ENCODE measurements at places on chromosomes 5 and 9.

DNA sequence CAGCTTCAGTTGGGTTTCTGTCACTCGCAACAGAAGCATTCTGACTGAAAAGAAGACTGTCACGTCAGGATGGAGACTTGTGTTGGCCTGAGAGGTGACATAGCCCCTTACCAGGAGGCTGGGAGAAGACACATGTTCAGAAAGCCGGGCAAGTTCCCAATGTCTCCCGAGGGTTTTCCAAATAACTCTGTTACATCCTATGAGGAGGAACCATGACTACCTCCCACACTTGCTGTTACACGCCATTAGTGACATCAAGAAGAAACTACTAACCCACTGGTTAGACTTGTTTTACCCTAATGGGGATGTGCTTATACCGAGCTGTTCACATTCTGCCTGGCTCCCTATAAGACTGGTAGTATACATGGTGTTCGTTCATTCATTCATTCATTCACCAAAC, 33.3 kb downstream of the SH3PXD2B start:
- no peak for DNase-seq

DNA sequence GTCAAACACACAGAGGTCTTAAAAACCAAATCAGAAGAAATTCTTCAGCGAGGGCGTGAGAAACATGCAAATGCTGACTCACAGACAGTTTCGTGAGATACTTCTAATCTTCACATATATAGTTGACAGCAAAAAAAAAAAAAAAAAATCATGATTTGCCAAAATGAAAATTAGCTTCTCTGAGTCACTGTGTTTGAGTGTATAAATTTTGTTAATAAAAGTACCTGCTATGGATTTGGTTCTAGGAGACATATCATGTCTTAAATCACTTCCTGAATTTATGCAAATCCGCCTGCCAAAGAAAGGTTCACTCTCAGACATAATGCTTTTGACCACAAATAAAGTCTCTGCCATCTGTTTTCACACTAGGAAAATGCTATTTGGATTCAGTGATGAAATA, 114.3 kb downstream of the SLC1A3 start:
- DNase-seq: no peak

DNA sequence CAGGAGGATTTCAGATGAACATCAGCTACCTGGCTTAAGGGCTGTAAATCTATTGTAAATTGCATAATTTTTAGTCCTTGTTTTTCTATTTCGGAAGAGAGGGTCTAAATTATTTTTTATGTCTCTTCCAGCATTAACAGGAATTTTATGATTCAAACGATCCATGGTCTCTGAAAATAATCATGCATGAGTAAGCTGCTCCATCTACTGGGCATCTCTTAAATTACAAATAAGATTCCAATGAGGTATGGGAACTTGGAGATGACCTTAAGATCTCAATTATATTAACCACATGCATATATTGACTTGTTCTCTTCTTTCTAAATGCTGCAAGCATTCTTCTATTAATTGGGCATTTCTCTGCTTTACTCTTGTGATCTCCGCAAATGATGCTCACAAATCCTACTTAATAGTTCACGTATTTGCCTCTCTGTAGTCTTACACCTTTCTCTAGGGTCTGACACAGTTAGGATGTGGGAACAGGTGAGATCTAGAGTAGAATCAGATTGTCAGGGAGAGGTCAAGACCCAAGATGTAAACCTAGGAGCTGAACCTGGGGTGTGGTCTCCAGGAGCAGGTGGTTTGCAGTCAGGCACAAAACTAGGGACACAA, 86.9 kb downstream of the NUDT12 start:
- DNase-seq: no peak

DNA sequence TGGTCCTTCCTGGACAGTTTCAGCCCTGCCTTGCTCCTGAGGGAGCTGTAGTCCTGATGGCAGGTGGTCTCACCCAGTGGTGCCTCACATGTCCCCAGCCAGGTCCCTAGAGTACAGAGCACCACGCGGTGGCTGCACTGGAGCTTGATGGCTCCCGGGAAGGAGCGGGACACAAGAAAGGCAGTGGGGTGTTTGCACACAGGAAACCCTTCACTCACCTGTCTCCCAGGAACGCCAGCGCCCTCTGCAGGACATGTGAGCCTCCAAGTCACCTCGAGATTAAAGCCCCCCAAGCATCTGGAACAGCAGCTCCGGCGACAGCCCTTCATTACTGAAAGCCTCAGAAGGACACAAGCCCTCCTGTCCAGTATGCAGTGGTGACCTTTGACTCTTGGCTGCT, 19.9 kb upstream of the TMEM250 start:
- DNase-seq: no peak

GRCh38 chr5:110099572-110099971, 409.8 kb downstream of the MAN2A1 start:
- no peak for DNase-seq

GRCh38 chr5:113142186-113142585, 165.6 kb downstream of the DCP2 start:
- DNase-seq: no peak

DNA sequence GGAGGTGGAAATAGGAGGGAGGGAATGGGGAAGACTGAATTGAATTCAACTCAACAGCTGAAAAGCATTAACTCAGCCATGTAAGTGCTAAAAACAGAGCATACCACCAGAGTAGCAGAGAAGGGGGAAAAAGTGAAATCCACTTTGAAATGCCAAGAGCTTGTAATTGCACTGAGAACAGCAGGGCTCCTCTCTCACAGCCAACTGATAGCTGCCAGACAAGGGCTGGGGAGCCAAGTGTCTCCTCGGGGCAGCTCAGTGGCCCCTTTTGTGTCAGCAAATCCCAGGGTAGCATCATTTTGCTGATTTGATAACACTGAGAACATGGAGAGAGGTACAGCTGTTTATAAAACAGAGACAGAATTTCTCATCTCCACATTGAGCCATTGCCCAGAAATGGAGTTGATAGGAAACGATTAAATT, 182.5 kb downstream of the FRMD3 start:
- DNase-seq: no peak

- no peak for DNase-seq
Measured at GRCh38 chr9:419571-420171, 205.0 kb downstream of the DOCK8 start.

DNA sequence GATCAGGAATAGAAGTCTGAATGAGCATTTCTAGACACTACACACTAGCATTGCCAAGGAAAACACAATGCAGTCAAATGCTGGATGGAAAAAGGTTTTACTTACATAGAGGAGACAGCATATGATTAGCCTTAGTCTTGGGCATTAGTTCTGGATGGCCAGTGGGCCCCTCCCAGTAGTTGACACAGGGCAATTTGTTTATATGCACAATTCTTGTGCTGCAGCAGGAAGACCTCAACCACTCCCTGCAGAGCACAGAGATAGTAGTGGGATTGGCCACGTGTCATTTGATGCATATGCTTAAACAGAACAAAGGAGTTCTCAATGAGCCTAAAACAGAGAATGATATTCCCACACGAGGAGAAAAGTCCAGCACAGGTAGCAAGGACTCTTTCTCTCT, 1496.2 kb upstream of the CDH6 start:
- no peak for DNase-seq

GRCh38 chr9:2634818-2635217, 13.2 kb downstream of the VLDLR start:
- DNase-seq: no peak

Data from renal pelvis (tissue), 12 donors.